ENCODE measurements at places on chromosomes 5 and 9.
A peak's percentile ranks its signal among the peaks of the same experiment; 100 is the strongest.

GRCh38 chr5:106797996-106798395, 872.7 kb downstream of the EFNA5 start:
- no peak for DNase-seq

DNA sequence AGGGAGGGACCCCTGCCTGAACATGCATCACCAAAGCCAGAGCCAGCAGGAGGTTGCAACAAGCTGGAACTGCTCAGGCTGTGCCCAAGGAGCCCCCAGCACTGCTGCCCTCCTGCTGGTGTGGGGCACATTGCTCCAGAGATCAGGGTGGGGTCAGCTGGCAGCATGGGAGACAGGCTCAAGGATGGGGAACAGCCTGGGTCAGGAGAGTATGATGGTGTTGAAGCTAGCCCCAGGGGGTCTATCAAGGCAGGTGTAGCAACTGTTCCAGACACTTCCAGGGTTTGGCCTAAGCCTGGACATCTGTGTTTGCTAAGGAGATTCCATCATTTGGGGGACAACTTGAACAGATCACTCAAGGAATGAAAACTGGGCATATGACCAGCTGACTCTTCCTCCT, 133.1 kb downstream of the ATPSCKMT start:
- DNase-seq = no peak

- peak; percentile 25 for DNase-seq
Measured at GRCh38 chr5:62327138-62328053, 21.4 kb downstream of the KIF2A start.

- no peak for DNase-seq
Measured at GRCh38 chr5:77355080-77355479, 137.0 kb downstream of the WDR41 start.

DNA sequence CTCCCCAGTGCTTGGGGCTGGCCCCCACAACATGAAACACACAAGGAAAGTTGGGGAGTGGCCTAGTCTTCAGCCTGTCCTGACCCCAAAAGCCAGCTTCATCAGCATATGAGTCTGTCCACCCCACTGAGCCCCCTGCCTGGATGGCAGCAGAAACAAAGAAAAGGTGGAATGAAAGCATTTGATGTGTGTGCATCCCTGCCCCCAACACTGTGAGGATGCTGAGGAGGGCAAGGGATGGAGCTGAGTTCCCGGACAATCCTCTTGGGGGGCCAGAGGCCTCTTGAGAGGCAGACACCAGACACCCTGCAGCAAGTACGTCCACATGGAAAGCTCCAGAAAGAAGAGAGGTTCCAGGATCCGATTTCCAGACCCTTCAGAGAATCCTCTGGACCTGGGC, 113.5 kb upstream of the PPP1R26 start:
- no peak for DNase-seq

DNA sequence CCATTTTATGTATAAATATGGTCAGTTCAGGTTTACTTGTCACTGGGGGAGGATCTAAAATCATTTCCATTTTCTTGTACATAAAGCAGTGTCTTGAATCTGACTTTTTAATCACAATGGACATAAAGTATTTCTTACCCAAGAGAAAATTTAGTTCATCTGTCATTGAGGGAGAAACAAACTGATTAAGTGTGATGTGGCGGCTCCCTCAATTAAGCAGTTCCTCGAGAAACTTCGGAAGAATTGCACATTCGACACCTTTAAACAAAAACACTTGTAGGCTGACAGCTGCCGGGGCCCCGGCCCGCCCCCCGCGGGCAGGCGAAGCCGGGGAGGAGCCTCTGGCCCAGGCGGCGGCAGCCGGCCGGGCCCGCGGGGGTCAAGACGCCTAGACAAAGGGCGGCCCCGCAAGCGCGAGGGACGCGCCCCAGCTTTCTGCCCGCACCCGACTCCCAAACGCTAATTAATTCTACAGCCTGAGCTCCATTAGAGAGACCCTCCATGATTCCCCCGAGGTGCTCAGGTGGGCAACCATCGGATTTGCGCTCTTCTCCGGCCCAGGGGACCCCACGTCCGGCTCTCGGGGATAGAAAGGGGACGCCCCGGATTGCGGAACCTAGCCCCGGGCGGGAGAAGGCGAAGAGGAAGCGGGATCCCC, 750 bp downstream of the TRIM36 start:
- no peak for DNase-seq

DNA sequence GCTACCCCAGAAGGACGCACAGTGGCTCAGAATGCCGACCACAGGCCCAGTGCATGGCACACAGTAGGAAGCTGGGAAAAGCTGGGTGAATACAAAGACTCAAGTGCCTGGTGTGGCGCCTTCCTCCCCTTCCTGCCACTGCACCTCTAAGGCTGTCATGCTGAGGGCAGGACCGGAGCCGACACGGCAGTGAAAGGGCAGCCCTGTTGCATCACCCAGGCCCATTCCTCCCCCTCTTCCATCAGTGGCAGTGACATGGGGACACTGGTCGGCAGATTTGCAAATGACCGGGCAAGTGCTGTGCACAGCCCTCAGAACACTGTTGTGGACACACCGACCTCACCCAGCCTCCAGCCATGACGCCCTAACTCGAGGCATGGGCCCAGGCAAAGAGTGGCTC, 84.0 kb downstream of the STK10 start:
- DNase-seq = peak; percentile 23

GRCh38 chr5:74629326-74629725, 11.2 kb downstream of the ENC1 start:
- DNase-seq = no peak

DNA sequence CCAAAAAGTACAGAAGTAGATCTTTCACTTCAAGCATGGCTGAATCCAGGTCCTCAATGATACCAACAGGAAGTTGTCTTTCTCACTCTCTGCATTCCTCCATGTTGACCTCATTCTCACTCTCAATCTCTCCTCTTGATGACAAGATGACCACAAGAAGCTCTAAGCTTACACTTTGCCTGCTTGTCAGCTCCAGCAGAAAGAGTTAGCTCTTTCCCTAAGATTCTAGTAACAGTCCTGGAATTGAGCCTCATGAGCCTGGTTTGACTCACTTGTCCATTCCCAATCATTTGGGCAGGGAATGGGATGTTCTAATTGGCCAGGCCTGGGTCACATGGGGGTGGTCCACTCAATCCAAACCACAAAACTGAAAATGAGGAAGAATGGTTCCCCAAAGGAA, 3.3 kb upstream of the CLTA start:
- DNase-seq = peak; percentile 91

DNA sequence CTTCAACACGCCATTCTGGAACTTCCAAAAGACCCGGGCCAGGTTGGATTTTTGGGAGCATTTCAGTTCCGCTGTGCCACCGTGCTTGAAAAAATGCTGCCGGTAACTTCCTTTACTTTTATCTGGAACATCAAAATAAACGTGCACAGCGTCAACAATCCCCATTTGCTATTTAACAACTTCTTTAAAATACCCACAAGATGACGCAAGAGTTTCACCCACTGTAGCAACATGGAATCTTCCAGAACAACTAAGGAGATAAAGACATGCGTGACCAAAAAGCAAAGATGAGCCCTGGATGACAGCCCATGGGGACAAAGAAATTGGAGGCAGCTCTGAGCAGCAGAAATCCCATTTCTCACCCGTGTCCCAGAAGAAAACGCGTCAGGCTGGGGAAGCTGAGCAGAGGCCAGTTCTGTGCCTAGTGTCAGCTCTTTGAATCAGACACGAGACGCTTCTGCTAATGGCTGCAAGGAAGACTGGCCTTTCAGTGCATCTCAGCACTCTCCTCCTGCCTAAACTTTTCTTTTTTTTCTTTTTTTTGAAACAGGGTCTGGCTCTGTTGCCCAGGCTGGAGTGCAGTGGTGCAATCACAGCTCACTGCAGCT, 61.3 kb downstream of the SECISBP2 start:
- DNase-seq = no peak
